ENCODE measurements at places on chromosomes 12 and 14. TPM values are rescaled to one million over a fixed set of nuclear protein-coding genes. Genes with fewer than 3 reads are reported as not detected.

FOXA1 gene
- total RNA-seq: 0.12 TPM

RPL10L gene
- total RNA-seq: not detected

ASPG gene
- not detected for total RNA-seq

OTUB2 gene
- total RNA-seq: 2.0 TPM

IL26 gene
- 2.1 TPM for total RNA-seq
